ENCODE measurements at places on chromosomes 12 and 14.

DNA sequence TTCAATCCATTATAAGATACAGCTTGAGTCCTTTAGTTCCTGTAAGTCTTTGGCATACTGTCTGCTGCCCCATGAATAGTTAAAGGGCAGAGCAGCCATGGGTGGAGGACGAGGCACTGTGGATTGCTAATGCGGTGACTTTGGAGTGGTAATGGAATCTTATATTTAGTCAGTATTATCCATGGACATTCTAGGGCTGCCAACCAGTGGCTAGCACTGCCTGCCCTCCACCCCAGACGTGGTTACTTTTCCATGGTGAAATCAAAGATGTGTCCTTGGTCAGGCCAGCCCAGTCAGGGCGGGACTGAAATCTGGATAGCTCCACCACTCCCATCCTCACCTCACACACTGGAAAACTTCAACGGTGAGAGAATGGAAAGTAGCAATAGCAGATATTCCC lies 2.3 kb downstream of the TTC9 start:
- no peak for DNase-seq

- DNase-seq, result no peak
These were observed 2.6 kb downstream of the PDE6H start for GRCh38 chr12:14975457-14975856.

- DNase-seq, result peak; percentile 15
These were observed 11.7 kb upstream of the NFKBIA start for GRCh38 chr14:35416108-35416750.

DNA sequence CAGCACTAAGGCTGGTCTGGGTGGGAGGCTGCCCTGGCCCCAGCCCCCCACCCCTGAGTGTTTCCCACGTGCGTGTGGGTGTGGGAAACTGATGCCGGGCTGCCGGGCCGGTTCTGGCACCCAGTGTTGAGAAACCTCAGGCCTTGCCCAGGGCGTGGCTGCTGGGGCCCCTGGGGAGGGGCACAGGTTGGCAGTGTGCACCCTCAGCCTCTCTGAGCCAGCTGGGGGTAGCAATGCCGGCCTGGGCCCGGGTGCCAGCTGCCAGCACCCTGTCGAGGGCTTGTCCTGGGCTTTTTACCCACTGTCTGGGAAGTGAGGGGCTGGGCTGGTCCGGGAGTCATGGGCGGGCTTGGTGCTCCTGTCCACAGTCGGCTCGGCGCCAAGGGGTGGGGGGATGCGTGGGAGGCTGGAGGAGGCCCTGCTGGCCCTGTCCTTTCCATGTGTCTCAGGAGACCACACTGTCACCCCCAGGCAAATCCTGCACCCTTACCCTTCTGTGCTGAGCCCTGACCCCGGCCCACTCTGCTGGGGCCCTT lies 15.7 kb downstream of the ASPG start:
- no peak for DNase-seq

DNA sequence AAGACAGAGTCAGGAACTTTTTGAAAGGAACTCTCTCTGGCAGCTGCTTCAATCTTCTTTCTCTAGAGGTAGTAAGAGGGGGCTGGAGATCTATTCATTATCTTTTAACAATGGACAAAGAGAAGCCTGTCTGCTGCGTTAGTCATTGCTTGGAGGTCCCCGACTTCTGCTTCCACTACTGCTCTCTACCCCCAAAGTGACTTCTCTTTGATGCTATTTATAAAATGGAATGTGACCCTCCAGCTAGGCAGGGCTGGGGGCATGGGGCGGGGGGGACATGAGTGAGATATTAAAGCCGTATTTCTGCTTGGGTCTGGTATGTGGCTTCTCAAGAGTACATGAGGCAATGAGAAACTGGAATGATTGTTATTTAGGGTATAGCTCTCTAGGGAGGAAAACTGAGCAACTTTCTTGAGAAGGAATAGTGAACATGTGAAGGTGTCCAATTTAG lies 41.4 kb upstream of the NUDT4 start:
- DNase-seq, result peak; percentile 26

DNA sequence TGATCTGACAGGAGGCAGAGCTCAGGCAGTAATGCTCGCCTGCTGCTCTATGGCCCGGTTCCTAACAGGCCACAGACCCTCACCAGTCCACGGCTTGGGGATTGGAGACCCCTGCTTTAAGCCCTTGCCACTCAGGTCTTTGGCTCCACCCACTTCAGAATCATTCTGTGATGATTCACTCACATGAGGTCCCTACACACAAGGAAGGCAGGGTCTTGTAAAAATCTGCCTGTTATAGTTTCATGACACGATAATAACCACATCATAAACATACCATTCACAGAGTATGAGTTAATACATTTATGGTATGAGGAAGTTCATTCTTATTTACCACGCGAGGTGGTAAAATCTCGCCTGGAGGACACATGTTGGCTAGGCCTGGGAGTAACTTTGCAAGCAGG lies 29.0 kb upstream of the MAX start:
- DNase-seq, result peak; percentile 96

- DNase-seq, result no peak
These were observed 888.1 kb upstream of the MDGA2 start for GRCh38 chr14:48563489-48563888.

DNA sequence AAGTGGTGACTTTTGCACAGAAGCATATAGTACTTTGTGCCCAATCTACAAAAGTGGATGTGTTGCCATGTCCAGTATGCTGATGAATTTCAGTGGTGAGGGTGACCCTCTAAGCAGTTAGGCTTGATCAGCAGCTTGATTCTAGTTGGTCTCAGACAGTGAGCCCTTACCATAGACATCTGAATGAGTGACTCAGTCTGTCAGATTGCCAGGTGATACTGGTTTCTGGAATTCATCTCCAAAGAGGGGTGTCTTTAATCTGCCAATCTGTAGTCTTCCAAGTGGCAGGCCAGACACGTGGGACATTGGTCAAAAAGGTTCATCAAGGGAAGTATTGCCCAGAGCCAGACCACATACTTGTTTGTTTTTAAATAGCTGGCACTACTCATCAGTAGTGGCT lies 187.4 kb upstream of the SLC16A7 start:
- no peak for DNase-seq

GRCh38 chr14:72201645-72202044 lies 269.4 kb downstream of the RGS6 start:
- no peak for DNase-seq

DNA sequence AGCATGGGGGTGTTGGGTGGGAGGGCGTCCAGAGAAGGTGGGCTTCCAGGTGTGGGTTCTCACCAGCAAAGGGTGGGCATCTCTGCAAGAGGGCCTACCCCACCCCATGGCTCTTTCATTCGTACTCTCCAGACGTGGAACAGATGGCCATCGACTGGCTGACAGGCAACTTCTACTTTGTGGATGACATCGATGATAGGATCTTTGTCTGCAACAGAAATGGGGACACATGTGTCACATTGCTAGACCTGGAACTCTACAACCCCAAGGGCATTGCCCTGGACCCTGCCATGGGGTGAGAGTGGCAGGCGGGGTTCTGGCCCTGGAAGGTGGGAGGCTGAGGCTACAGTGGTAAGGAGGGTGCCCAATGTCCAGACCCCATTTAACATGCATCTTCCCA lies 6.7 kb upstream of the LRP1-AS start:
- no peak for DNase-seq

- no peak for DNase-seq
These were observed 2.8 kb upstream of the NINJ2 start for GRCh38 chr12:666066-666465.

DNA sequence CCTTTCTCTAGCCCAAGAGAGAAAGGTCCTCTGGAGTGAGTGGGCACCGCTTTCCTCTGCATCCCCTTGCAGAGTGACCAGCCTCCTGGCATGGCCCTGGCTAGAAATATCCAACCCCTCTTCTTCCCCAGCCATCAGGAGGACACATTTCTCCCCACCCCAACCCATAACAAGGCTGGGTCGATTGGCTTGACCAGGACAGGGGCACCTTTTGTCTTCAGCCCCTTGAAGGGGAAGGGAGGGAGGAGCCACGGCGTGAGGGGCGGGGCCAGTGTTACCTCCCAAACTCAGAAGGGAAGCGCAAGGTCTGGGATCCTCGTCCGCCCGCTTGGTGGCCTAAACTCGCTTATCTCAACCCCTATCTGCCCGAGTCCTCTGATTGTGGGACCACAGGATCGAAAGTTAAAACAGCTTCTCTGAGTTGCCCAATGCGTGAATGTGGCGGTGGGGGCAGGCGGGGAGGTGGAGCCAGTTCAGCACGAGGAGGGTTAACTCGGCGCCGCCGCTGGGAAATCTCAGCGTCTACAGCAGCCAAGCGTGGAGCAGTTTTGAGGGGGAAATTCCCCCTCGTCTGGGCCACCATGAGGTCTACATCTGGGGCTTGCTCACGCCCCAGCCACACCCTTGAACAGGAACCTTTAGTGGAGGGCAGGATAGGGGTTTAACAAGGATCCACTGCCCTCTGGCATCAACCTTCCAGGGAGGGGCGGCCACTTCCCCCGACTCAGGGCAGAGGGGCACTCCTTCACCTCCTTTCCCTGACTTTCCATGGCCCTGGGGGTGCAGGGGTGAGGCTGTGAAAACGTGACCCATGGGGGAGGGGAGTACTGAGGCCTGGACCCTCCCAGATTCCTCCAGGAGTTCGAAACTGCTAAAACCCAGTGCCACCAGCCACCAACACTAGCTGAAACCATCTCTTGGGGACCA lies 795 bp downstream of the STAT6 start:
- DNase-seq, result no peak

DNA sequence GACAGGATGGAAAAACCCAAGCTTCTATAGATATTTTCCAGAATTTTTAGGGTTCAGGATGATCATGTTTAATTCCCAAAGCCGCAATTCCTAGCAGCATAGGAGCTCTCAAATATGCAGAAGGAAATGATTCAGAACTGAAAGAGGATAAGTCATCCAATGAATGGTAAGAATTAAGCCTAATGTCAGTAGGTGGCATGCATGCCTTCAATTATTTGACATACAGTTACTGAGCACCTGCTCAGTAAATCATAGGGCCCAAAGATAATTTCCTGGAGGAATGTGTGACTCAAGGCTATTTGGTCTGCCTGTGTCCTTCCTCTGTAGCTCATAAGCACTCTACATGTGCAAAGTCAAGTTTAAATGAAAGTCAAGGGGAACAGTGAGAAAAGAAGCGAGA lies 116.8 kb upstream of the SLC38A4 start:
- peak; percentile 45 for DNase-seq

- DNase-seq, result no peak
These were observed 67.7 kb downstream of the RBM19 start for GRCh38 chr12:113898466-113898865.

DNA sequence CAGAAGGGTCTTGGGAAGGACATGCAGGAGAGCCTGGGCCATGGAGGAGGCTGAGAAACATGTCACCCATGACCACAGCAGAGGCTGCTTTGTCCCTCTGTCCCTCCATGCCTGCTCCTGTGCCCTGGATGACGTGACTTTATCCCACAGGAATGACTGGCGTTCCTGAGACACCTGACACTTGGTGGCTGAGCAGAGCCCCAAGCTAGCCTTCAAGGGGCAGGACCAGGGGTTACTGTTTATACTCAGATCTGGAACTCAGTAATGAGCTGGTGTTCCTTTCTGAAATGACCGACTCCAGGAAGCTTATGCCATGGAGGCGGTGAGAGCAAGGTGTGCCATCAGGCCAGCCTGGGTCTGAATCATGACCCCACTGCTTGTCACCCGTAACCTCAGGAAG lies 44.2 kb downstream of the ZFP36L1 start:
- no peak for DNase-seq

GRCh38 chr12:4141348-4142270 lies 132.0 kb upstream of the CCND2 start:
- no peak for DNase-seq

DNA sequence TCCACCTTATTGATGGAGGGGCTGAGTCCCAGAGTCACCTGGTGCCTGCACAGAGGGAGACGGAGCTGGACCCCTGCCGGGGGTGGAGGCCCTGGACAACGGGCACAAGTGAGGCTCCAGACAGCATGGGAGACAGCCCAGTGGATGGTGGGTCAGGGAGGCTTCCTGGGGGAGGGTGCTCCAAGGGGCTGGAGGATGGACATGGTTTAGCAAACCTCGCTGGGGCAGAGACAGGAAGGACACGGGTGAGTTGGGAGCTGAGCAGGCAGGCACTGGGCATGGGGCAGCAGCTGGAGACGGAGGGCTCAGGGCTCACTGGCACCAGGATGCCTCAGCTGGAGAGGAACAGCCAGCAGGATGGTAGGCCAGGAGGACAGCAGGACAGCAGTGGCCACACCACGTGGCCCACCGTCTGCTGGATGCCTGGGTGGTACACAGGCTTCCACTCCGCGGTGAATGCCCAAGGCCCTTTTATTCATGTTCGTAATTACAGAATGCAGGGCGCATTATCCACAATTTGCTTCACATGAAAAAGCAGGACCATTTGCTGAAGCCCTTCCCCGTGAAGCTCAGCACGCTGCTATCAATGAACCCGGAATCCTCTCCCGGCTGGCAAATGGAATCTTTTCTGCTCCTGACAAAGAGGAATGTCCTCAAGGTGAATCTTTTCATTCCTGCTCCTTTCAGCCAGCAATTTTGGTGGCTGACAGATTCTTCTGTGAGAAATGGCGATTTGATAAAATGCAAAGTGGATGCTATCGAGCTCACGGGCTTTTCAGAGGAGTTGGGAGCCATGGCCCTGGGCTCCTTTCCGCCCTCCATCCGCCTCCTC lies 138.1 kb upstream of the C14orf180 start:
- DNase-seq, result no peak

DNA sequence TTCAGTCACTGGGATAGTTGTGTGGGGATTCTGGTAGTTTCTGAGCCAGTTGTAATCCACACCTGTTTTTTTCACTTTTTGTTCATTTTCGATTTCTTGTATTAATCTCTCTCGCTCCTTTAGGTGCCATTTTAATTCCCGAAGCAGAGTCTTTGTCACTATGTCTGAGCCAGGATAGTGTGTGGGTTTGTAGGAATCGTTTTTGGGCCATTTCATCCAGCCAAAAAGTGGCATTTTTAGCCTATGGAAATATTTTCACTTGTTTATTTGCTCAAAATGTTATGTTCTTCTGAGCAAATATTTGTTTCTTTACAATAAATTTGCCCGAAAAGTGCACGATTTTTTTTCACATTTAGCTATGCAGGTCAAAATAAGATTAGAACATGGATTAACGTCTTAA lies 867 bp downstream of the RD3L start:
- no peak for DNase-seq

DNA sequence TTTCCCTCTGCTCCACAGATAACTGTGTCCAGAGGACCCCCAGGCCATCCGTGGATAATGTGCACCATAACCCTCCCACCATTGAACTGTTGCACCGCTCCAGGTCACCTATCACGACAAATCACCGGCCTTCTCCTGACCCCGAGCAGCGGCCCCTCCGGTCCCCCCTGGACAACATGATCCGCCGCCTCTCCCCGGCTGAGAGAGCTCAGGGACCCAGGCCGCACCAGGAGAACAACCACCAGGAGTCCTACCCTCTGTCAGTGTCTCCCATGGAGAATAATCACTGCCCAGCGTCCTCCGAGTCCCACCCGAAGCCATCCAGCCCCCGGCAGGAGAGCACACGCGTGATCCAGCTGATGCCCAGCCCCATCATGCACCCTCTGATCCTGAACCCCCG lies 201.3 kb upstream of the BCL2L14 start:
- no peak for DNase-seq

DNA sequence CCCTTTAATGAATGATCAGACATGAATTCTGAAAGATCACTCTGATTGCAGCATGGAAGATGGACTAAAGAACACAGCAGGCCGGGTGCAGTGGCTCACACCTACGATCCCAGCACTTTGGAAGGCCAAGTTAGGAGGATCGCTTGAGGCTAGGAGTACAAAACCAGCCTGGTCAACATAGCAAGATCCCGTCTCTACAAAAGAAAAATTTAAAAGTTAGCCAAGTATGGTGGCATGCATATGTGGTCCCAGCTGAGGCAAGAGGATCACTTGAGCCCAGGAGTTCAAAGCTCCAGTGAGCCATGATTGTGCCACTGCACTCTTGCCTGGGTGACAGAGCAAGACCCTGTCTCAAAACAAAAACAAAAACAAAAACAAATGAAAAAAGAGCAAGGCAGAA lies 35.1 kb downstream of the SENP1 start:
- no peak for DNase-seq
